ENCODE measurements at places on chromosomes 1 and 21.

DNA sequence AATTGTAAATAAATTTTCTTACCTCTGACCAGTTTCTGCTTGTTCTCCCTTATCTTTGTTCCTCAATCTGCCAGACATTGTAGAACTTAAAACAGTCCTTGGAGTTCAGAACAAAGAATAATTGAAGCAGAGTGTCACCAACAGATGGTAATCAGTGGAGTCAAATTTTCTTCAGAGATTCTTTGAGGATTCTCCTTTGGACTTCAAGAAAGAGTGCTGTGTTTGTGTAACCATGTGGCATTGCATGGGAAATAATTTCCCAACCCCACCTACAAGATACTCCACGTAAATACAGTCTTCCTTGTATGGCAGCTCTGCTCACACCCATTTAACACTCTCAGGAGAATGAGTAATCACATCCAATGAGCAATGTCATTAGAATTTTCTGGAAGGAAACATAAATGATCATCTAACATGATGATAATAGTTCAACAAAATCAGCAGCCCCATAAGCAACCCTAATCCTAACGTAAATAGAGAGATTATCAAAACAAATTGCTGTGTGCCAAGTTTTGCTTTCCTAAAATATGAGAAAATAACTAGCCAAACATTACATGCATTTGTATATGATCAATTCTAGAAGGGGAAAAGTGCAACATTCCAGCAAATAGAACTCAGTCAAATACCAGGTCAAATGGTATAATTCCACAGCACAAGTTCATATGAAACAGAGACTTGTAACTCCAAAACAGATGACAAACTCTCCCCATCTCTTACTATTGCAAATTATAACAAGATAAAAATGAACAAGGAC is 6.9 kb upstream of the DENND1B start:
- DNase-seq = no peak

DNA sequence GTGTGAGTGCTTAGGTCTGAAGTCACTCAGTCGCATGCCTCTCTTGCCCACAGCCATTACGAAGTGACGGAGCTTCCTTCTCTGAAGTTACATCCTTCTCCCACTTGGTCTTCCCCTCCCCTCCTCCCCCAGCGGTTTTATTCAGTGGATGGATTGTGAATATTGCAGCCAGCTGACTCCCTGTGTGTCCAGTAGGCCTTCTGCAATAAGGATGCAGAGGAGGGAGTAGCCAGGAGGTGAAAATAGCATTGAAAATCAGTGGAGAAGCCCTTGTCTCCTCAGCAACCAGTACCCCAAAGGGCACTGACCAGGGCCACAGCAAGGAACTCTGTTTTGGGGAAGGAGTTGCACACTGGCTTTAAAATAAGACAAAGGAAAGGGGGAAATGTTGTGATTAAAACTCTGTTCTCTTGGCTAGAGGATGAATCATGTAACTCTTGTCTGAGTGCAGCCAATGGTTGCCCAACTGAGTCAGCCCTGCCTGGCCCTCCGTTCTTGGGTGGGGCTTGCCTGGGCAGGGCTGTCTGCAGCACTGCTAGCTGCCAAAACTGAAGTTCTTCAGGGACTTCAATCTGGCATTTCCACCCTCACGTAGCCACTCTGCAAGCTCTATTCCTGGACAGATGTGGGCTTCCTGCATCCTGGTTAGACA is 4.3 kb downstream of the S100A10 start:
- DNase-seq = peak; percentile 81

- no peak for DNase-seq
Measured at GRCh38 chr21:36723371-36723881, 24.5 kb downstream of the SIM2 start.

- DNase-seq = no peak
Measured at GRCh38 chr1:7460807-7461206, 310.3 kb upstream of the VAMP3 start.

DNA sequence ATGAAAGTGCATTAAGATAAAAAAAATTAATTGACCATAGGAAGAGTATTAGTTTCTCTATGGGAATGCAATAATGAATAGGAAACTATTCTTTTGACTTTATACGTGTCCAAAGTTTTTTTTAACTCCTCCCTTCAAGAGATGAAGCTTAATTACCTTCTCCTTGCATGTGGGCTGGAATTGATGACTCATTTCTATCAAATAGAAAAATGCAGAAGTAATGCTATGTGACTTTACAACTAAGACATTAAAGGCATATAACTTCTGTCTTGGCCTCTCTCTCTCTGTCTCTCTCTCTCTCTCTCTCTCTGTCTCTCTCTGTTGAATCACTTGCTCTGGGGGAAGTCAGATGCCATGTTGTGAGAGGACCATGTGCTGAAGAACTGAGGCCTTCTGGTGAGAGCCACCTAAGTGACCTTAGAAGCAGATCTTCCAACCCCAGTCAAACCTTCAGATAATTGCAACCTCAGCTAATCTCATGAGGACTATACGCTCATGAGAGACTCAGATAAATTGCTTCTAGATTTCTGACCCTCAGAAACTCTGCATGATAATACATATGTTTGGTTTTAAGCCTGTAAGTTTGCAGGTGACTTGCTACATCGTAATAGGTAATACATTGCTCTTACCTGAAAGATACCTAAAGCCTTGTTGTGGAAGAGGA is 414.2 kb downstream of the KCNT2 start:
- DNase-seq = no peak

DNA sequence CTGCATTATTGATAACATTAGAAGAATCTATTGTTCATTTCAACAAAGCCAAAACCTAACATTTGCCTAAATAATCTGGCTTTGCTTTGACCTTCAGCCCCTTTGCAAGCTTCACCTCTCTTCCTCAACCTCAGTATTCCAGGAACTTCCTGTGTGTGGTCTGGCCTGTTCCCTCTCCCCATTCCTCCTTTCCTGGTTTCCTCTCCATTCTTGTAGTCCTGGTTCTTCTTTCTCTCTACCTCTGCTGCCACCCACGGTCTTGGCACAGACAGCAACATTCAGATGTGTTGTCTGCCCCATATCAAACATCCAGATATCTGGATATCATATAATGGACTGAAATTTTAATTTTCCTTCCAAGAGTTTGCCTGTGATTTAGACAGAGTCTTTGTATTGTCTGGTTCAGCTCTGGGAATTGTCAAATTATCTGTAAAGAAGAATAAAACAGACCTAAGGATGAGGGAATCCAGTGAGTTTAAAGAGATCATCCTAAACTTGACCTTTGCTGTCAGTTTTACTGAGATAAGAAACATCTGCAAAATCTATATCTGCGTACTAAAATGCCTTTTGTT is 148.1 kb upstream of the KCTD3 start:
- no peak for DNase-seq

DNA sequence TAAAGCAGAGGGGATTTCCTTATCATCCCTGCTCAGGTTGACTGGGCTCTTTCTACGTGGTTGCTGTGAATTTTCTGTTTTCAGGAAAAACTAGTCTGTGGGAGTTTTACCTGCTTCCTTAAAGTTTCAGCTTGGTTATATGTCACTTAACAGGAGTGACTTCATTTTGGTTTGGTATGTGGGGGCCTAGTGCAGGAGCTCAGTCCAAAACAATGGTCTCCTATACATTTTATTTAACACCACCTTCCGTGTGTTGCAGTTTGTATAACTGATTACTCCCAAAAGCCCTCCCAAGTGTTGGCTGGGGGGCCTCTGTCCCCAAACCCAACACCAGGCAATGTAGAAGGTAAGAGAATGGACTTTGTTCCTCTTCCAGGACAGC is 5.3 kb downstream of the IL23R start:
- DNase-seq = no peak

DNA sequence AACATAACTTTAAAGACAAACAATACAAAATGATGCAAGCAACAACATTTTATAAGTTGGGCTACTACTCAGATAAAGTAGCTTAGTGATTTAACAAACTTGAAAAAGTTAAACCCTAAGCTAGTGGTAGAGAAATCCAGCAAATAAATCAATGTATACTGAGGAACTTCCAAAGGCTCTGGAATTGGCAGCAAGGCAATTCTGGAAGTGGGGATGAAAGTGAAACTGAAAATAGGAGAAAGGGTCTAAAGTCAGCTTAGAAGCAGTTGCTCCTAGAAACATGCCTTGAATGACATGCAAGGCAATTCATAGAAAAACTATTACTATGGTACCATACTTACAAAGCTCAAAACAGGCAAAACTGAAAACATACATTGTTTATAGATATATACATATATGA is 90.0 kb upstream of the CAMK1G start:
- peak; percentile 2 for DNase-seq

- DNase-seq = peak; percentile 99
Measured at GRCh38 chr1:201713086-201713810, 115.7 kb upstream of the IPO9 start.

DNA sequence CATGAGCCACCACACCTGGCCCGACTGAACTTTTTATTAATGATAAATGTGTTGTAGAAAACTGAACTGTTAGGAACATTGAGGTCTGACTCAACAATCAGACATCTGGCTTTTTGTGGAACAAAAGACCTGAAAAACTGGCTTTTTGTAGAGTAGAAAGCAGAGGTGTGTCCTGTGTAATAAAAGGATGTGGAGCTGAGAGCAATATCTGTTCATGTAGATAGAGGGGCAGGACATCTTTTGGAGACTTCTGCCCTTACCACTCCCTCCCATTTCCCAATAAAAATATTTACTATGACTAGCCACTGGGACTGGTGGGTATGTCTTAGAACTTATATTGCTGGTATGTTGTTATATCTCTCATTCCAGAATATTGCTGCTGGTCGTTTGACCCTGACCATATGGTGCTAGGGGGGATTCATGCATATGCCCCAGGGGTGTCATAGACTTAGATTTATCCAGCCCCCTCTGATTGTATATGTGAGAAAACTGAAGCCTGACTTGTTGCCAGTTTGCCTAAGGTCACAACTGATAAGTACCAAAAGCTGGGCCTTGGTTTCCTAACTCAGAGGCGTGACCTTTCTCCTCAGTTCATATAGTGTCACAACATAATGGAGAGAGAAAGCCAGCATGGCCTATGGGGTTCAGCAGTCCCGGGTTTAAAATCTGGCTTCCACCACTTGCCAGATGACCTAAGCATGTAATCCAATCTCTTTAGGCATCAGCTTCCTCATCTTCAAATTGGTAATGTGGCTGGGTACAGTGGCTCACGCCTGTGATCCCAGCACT is 33.5 kb upstream of the PIGV start:
- no peak for DNase-seq

DNA sequence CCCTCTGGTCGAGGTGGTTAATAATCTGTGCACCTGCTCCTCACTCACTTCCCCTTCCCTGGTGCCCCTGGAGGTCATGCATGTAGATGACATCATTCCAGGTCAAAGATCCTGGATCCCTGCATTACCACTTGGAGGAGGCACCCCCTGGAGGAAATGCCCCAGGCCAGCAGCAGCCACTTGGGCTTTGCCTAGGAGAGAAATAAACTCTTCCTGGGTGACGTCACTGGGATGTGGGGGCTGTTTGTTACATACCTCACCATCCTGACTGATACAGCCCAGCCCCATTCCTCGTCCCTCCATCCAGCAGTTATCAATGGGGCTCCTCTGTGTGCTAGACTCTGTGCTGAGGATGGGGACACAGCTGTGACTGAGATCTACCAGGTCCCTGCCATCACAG is 433.6 kb downstream of the PTPRU start:
- DNase-seq = no peak

- DNase-seq = no peak
Measured at GRCh38 chr1:202659974-202660373, 50.3 kb downstream of the SYT2 start.

DNA sequence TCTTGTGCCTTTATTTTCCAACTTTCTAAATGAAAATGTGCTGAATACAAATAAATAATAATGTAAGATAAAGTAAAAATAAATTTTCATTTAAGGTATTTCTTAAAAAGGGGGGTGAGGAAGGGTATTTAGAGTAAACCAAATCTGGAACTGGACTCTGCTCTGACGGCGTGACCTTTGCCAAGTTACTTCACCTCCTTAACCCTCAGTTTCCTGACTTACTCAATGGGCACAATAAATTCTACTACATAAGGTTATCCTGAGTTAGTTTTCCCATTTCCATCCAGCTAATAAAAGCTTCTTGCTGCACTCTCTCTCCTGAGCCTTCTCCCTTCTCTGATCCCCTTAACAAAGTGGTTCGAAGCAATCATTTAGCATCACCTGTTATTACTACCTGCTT is 93.9 kb downstream of the NID1 start:
- DNase-seq = no peak

DNA sequence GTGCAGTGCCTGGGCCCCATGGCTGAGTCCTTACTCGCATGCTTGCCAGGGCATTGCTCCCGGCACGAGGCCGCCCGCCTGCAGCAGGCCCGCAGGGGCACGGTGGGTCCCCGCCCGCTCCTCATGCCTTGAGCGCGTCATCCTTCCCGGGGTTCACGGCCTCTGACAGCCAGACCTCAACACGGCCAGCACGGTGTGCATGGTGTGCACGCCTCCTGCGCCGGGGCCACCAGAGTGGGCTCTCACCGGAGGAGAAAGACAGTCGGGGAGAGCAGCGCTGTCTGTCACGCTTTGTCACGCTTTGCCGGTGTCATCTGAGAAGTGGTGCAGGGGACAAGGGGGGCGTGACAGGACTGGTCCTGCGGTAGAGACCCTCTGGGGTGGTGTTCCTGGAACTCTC is 11.9 kb upstream of the COL18A1 start:
- DNase-seq = no peak

- DNase-seq = no peak
Measured at GRCh38 chr1:52386458-52386857, 17.8 kb downstream of the ORC1 start.

- DNase-seq = no peak
Measured at GRCh38 chr1:234250747-234251146, 122.5 kb upstream of the COA6 start.

GRCh38 chr1:117580436-117580835 is 25.4 kb upstream of the TENT5C start:
- DNase-seq = no peak

GRCh38 chr1:157648317-157648716 is 50.4 kb upstream of the FCRL4 start:
- no peak for DNase-seq

GRCh38 chr1:8026976-8027747 is 1.1 kb upstream of the ERRFI1 start:
- peak; percentile 67 for DNase-seq

GRCh38 chr1:201565024-201565730 is 26.2 kb downstream of the NAV1 start:
- no peak for DNase-seq

- no peak for DNase-seq
Measured at GRCh38 chr1:78419309-78419708, 71.5 kb upstream of the PTGFR start.

GRCh38 chr1:239237912-239238311 is 148.5 kb upstream of the CHRM3 start:
- no peak for DNase-seq

DNA sequence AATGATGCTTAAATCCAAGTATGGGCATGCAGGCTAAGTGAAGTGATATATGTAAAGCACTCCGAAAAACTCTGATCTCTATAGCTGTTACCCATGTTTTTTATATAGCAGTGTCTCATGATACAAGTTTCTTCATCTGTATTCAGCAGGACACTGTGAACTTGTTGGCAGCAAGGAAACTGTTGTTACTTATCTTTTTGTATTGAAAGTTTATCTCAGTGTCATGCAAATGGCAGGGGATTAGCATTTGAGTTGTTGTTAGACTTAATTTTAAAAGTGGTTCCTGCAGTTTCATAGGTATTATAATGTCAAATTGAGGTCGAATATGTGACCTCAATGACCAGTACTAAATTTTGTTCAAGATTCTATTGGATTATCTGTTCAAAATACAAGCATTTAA is 47.9 kb downstream of the NCAM2 start:
- DNase-seq = no peak

Measured in fibroblast of pulmonary artery (primary cell).